ENCODE measurements at places on chromosomes 5 and 9. TPM values are rescaled to one million over a fixed set of nuclear protein-coding genes. Genes with fewer than 3 reads are reported as not detected.

The DOCK2 gene
- total RNA-seq: 0.13 TPM

The CER1 gene
- not detected for total RNA-seq

The FAM193B gene
- 15.8 TPM for total RNA-seq

The GDA gene
- total RNA-seq: not detected

The CNTNAP3 gene
- 78.6 TPM for total RNA-seq

The SLC45A2 gene
- total RNA-seq: under 0.01 TPM

The CLINT1 gene
- total RNA-seq: 103 TPM

The RPL12 gene
- total RNA-seq: 1,395 TPM

The ZDHHC11B gene
- not detected for total RNA-seq

The ALDH1B1 gene
- 11.5 TPM for total RNA-seq

The LHFPL2 gene
- 39.6 TPM for total RNA-seq

The PFN3 gene
- total RNA-seq: not detected

The F12 gene
- 0.89 TPM for total RNA-seq

The SLC31A2 gene
- total RNA-seq: 10.1 TPM

The EDIL3 gene
- under 0.01 TPM for total RNA-seq

The CRHBP gene
- not detected for total RNA-seq
